ENCODE measurements at places on chromosomes 4 and X. TPM values are rescaled to one million over a fixed set of nuclear protein-coding genes. Genes with fewer than 3 reads are reported as not detected.

The CRLF2 gene
- total RNA-seq: 0.67 TPM

The CA5B gene
- total RNA-seq: 6.8 TPM

The SAP30 gene
- total RNA-seq: 23.4 TPM

The CWH43 gene
- not detected for total RNA-seq

The ZC4H2 gene
- 11.7 TPM for total RNA-seq

The POU4F2 gene
- not detected for total RNA-seq

The TGIF2LX gene
- total RNA-seq: not detected

The RNF128 gene
- total RNA-seq: 5.0 TPM

The JAKMIP1 gene
- total RNA-seq: not detected

The GAGE13 gene
- not detected for total RNA-seq

The GPR82 gene
- total RNA-seq: not detected

The CACNA1F gene
- total RNA-seq: not detected

The CSAG3 gene
- total RNA-seq: 0.26 TPM

The ADH6 gene
- total RNA-seq: 0.18 TPM

The TMPRSS11F gene
- total RNA-seq: not detected

The MAGEA8 gene
- total RNA-seq: not detected

The NEXMIF gene
- total RNA-seq: not detected

The CXCL10 gene
- total RNA-seq: not detected

The JADE3 gene
- 22.2 TPM for total RNA-seq
